ENCODE measurements at places on chromosomes 1 and 21.

- DNase-seq = no peak
Observed at GRCh38 chr1:9400425-9401079, 107.9 kb downstream of the SPSB1 start.

- no peak for DNase-seq
Observed at GRCh38 chr1:112581586-112582192, 37.3 kb downstream of the ST7L start.

DNA sequence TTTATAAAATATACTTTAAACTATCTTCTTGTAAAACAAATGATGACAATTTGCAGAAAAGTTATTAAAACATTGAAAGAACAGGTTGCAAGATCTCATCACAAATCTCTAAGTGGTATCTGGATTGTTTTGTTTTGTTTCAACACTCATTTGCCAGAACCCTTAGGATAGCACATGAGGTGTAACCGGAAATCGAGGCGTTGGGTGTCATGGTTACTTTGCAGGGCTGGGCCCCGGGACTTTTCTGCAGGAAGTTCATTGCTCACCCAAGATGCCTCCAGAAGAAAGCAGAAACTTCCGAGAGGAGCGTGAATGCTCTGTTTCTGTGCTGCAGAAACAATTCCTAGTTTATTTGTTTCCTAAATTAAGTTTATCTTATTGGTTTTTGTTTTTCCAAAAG, 2.5 kb downstream of the DISC1 start:
- no peak for DNase-seq

DNA sequence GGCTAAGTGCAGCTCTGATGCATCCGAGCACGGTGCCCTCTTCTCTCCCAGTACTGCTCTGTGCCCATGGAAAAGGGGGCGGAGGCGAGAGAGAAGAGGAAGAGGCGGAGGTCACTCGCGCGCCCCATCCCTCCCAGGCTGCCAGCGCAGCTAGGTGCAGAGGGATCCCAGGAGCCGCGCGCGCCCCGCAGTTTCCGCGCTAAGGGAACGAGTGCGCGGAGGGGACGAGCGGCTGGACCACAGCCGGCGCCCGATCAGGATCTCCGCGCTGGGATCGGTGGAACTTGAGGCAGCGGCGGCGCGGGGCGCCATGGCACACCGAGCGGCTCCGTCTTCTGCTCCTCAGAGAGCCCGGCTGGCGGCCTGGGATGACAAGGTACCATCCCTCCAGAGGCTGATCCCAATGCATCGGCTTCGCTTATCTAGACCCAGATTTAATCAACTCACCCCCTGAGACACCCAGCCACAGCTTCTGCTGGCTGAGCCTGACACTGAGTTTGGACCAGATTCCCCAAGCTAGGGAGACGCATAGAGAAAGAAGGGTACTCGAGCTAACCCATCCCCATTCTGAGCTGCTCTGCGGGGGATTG, at the start of gene PTGFR:
Gene PTGFR (plus strand): TSS at position 114 of the 590 bp plus-strand sequence. CDS start 1,770 bp downstream, outside the sequence.
- DNase-seq = no peak

GRCh38 chr1:93178418-93178817, 1.8 kb downstream of the TMED5 start:
- DNase-seq = no peak

GRCh38 chr1:180173952-180174351, 19.3 kb downstream of the QSOX1 start:
- DNase-seq = no peak

GRCh38 chr1:18805925-18806849, 53.3 kb downstream of the TAS1R2 start:
- no peak for DNase-seq

GRCh38 chr1:210652329-210652954, 323.7 kb downstream of the HHAT start:
- DNase-seq = no peak

- DNase-seq = no peak
Observed at GRCh38 chr1:68969441-68969840, 472.6 kb upstream of the DEPDC1 start.

DNA sequence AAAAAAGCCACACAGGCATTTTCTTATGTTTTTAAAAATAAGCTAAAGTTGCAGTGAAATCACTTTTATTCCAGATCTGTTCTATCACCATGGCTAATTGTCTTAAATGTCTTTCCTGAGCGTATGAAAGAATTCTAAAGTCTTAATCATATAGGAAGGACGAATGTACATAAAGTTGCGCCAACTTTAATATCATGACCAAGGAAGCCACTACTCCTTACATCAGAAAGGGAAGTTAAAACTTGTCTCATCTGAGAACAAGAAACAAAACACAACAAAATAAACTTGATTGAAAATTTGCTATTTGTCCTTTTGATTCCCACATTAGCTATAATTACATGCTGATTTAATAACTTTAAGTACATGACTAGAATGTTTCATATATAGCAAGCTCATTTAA, 26.5 kb downstream of the CNIH4 start:
- DNase-seq = no peak

DNA sequence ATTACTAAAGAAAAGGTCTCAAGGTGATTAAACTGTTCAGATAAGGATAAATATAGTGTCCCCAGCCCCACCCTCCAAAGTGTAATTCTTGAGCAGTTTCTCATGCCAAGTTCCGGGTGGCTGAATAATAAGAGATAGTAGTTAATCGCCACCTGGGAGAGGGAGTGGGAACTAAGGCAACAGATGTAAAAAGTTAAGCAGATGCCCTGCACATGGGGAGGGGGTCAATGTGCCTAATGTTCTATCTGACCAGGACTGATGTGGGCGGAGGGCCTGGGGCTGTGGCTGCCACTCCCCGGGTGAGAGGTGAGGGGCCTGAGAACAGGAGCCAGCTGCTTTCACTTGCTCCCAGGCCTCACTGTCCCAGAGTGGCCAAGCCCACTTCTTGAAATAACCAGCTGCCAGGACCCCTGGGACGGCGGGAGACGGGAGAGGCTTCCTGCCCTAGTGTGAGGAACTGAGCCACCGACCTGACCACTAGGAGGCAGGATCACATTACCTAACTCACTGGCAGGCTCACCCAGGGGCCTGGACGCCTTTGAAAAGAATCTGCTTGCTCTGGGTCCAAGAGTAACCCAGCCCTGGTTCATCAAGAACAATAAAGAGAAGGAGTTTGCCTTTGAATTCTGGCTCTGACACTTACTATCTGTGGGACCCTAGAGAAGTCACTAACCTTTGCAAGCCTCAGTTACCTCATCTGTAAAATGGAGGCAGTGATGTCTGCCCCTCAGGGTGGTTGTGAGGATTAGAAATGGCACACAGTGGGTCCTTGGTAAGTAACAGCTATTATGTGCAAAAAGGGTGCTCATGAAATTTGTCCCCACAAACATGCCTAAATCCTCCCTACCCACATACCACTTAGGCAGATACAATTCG, 179.2 kb downstream of the ATG4C start:
- DNase-seq = no peak

DNA sequence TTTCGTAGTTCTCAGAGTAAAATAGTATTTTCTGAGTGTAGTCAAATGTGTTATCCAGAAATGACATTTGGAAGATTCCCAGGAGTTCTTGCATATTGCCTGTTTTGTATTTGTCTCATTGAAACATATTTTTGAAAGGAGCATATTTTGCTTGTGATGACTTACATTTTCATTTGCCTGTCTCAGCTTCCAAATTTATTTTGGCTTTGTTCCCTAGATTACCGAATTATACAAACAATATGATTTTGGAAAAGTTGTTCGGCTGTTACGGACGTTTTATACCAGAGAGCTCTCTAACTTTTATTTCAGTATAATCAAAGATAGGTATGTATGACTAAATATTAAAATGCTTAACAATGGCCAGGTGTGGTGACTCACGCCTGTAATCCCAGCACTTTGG, 46.0 kb downstream of the IARS2 start:
- no peak for DNase-seq

DNA sequence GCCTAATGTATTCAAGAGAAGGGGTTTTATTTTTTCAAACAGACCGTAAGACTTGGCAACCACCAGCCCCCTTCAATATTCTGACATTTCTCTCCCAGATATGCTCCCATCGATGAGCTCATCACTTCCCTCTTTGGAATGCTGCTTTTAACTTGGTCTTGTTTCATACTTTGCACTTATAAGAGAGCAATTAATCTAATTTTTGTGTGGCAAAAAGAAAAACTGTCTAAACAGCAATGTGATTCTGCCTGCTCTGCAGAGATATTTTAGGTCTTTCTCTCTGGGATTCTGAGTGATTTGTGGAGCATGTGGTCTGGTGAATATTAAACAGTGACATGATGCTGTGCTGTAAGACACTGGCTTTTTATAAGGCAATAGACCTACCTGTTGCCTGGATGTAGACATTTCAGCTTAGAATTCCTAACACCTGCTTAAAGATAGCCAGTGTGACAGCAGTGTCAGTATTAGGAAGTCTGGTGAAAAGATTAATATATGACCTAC, 284.8 kb downstream of the BACH1 start:
- no peak for DNase-seq

DNA sequence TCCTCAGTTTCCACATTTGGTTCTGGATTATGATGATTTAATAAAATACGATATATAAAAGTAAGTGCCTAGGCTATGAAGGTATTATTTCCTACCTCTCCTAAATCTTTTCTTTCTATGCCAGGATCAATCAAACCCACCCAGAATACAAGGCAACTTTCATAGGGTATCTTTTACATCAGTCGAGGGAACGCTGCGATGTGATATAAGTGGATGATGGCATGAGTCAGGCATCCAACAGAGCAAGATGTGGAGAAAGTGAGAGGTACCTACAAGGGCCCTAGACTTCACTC, 781 bp downstream of the TTLL7 start:
- no peak for DNase-seq

DNA sequence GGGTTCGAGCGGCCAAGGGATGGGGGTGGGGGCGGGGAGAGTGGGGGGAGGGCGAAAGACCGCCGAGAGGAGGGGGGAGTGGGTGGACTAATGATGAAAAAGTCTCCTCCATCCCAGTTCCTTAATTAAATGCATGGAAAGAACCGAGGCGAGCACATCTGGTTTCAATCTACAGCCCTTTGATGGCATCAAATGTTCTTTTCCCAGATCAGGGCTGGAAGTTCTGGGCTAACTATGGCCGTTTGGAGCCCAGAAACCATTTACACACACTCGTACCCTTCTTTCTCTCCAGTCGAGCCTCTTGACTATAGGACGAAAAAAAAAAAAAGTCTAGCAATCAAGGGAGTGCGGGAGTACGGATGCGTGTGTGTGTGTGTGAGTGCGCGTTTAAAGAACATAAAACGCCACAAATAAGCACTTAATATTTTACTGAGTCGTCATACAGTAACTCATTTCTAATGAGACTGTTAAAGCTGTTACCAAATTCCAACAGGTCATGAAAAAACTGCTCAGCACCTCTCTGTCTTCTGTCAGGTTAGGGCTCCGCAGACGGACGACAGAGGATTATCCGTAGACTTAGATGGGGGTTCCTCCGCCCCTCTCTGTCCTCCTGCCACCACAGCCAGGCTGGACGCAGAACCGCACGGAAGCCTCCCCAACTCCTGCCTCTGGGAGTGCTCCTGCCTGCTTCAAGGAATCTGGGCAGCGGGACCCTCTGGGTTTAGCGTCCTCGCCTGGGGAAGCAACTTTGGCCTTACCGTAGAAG, 2.1 kb upstream of the PRRX1 start:
- no peak for DNase-seq

- DNase-seq = no peak
Observed at GRCh38 chr1:4079815-4080214, 179.7 kb upstream of the C1orf174 start.

DNA sequence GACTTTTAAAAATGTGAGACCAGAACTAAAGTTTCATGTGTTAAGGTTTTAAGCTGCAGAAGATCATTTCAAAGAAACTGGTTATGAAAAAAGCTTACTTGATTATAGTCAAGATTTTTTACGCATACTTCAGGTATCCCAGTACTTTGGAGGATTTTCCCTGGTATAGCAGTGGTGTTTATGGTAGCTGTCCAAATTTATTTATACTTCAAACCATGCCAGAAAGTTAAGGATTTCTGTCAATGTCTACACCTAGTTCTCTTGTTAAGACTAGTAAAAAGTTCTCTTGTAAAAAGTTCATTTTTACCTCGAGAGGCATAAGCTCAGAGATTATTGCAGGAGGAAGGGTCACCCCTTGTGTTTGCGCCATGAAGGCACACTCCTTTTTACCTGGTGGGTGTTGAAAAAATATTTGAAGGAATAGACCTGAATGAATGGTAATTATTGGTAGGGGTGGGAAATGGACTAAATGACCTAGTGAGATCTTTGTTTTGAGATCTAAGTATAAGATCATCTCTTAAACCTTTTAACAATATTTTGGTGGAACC, 2.8 kb downstream of the DYRK1A start:
- no peak for DNase-seq

DNA sequence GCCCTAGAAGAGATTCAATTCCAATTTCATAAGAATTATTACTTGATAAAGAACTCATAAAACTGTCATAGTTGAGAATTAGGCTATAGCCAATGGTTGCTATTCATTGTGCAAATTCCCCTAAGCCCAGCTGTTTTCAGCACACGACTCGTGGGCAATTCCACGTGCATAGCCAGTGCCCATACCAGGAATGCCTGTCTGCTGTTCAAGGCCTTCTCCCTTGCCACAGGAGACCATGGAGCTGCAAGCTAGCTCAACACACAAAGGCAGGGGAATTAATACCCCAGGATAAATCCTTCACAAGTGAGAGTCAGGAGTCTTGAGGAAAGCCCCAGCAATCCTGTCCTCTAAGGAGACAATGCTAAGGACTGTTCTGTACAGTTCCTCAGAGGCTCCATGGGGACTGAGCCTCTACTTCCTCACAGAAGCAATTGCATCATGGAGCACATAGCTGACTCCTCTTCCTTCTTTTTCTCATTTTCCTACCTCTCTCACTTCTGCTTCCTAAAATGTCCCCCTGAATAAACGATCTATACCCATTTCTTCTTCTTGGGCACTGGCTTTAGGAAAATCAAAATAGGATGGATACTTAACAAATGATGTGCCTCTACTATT, 19.1 kb upstream of the CHRM3 start:
- no peak for DNase-seq

GRCh38 chr1:43612406-43612805, 37.5 kb upstream of the KDM4A start:
- no peak for DNase-seq

GRCh38 chr1:224387302-224387912, 30.7 kb downstream of the CNIH4 start:
- DNase-seq = no peak

DNA sequence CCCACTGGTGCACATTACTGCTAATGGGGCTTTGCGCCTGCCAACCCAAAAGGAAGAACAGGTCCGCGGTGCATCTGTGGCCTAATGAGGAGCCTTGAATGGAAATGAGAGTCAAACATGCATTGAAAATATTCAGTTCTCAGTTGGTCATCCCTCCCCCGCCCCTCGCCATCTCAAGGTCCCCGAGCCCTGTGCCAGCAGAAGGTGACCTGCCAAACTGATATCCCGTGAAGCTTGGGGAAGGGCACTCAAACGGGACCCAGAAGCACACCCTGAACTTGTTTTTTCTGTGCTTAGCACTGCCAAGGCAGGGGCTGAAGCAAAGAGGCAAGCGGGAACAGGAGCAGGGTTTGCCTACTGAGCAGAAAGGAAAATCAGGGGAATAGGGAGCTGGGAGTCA, 67.9 kb upstream of the ZNF648 start:
- DNase-seq = no peak

- no peak for DNase-seq
Observed at GRCh38 chr1:31027693-31028526, 37.6 kb downstream of the PUM1 start.

GRCh38 chr1:154730259-154730658, 122.3 kb upstream of the ADAR start:
- no peak for DNase-seq

GRCh38 chr1:162139211-162139610, 69.7 kb downstream of the NOS1AP start:
- no peak for DNase-seq
